ENCODE measurements at places on chromosomes 11 and 22.

DNA sequence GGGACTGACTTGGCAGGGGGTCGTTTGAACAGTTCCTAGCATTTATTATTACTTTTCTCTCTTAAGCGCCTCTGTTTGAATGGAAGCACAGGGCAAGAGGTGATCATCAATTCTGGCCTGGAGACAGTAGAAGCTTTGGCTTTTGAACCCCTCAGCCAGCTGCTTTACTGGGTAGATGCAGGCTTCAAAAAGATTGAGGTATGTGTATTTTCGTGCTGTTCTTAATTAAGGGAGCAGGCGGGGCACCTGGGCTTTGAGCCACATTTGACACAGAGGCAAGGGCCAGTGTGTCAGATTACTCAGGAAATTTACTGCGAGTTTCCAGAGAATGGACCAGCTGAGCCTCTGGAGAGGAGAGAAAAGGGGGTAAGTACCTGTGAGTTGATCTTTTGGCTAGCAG, 102.4 kb upstream of the SORL1-AS1 start:
- DNase-seq: no peak

DNA sequence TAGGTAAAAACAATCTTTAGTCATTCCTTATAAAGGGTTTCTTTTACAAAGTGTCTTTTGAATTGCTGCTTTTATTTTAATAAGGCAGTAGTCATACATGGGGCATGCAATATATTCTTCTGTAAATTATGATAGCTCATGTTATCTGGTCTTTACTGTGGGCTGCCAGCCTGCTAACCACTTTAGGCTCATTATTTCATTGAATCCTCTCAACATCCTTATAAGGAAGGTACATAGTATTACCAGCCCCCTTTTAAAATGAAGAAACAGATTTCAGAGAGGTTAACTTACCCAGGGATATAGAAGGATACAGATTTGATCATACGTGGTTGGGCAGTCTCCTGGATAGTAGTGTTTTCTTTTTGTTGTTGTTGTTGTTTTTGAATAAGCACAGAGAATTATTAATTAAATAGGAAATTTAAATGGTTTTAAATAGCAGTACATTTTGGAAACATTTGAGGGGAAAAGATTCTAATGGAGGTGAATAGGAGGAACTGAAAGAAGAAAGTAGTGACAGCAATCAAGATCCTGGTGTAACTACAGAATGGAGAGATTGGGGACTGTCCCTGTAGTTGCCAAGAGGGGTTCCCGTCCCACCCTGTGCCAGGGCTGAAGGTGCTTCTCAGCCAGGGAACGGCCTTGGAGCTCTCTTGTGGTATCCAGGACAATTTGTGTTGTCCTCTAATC, 21.0 kb downstream of the SPECC1L start:
- no peak for DNase-seq

- no peak for DNase-seq
Observed at GRCh38 chr22:29078036-29078868, 5.4 kb downstream of the KREMEN1 start.

DNA sequence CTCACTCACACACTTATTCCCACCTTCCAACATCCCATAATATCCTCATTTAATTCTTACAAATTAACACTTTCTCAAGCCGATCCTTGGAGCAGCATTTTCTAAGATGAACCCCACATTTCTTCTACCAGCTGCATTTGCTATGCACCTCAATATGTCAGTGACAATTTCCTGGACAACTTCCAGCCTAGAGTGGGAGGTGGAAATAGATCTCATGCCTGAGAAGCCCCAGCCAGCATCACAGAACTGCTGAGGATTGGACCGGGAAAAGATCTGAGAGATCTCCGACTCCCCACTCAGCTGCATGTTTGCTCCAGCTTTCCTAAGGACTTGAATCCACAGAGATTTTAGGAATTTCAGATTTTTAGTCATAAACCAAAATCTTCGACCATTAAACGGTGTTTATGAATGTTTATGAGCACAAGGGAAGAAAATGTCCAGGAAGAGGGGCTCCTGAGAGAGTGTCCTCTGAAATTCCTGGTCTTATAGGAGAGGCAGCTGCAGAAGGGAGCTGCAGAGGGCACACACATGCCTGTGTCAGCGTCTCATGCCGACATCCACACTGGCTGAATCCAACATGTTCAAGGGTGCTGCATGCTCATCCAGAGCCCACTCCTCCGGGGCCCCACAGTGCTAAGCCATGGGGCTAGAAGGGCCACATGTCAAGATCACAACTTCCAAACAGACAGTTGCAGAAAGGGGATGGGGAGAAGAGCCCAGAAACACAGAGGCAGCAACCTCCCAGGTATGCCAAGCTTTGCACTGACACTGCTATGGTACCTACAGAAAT, 68.6 kb downstream of the MICAL3 start:
- DNase-seq: no peak

DNA sequence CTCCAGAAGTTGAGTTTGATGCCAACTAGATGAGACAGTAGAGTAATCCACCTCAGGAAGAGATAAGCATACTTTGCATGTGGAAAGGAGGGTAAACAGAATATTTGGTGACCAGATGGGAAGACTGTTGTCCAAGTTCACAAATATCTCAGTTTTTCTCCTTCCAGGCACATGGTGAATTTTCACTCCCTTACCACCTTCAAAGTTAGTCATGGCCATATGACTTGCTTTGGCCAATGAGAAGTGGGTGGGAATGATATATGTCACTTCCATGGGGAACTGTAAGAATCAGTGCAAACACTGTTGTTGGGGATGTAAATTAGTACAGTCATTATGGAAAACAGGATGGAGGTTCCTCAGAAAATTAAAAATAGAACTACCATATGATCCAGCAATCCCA, 105.8 kb downstream of the SPATA19 start:
- DNase-seq: no peak

- no peak for DNase-seq
Observed at GRCh38 chr11:34599406-34599945, 21.4 kb upstream of the EHF start.

DNA sequence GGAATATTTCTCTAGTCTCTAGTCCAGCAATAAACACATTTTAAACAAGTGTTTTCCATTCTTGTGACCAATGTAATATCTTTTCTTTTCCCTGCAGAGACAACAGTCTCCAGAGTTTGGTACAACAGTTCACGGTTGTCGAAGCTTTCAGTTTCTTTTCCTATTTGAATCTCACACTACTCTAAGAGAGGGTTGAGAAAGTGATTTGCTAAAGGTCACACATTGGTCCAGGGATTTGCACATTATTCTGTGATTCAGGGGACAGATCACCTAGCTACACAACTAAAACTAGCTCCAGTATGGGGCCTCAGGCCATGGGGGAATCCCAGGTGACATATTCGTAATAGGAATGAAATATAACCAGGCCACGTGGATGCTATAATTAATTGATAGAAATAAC, 132.5 kb downstream of the HIPK3 start:
- no peak for DNase-seq

DNA sequence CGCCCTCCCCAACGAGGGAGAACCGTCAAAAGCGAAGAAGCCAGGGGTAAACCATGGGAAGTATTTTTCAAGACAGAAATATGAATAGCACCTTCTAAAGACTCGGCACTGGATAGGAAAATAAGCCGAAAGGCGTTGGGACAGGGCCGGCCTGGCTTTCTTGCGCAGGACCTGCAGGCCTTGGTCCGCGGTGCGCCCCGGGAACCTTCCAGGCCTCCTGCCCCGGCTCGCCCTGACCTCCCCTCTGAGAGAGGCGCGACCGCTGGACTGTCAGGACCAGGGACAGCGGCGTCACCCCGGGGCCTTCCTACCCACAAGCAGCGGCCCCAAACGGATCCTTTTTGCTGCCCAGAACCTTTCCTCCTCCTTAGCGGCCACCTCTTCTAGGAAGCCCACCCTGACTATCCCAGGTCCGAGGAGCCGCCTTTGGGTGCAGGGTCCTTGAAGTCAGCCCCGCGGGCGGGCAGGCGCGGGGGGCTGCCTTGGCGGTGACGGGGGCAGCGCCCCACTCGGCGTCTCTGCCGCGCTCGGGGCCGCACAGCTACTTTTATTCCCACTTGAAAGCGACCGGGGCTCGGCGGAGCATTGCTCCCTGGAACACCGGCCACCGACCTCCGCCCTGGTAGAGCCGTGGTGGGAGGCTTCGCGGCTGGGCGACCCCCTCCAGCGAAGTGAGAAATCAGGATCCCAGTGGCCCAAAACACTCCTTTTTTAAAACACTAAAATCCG, 650 bp upstream of the MAPK11 start:
- peak; percentile 47 for DNase-seq

GRCh38 chr11:88179141-88179540, 3.9 kb upstream of the RAB38 start:
- DNase-seq: no peak

GRCh38 chr22:30265823-30266444, 717 bp downstream of the OSM start:
- DNase-seq: peak; percentile 80

- DNase-seq: peak; percentile 85
Observed at GRCh38 chr11:35247428-35247827, 108.5 kb downstream of the CD44 start.

GRCh38 chr22:23137905-23138561, 3.8 kb downstream of the RSPH14 start:
- peak; percentile 67 for DNase-seq

DNA sequence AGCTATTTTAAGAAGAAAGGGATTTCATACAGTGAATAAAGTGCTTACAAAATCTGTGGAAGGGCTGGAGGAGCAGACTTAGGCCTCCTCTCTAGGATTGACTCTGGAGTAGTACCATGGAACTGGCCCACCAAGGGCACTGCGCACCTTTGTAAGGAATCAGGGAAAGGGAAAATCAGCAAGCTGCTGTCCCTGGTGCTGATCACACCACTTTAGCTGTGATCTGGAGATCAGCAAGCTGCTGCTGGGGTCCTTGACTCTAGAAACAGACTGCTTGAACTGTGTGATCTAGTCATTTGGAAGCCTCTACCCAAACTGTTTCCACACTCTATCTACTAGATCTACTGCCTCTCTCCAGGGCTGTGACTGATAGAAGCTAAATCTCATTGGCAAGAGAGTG, 18.4 kb upstream of the TECTA start:
- no peak for DNase-seq

- no peak for DNase-seq
Observed at GRCh38 chr11:13837286-13837685, 125.2 kb upstream of the SPON1 start.

DNA sequence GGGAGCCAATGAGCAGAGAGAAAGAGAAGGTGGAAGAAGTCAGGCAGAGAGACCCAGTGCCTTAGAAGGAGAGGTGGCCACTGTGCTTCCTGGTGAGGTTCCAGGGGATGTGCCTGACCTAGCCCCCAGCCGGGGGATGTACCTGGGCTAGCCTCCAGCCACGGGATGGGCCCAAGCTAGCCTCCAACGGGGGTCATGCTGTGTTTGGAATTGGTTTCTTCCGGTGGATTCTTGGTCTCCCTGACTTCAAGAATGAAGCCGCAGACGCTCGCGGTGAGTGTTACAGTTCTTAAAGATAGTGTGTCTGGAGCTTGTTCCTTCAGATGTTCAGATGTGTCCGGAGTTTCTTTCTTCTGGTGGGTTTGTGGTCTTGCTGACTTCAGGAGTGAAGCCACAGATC, 6.9 kb upstream of the SMIM38 start:
- no peak for DNase-seq

- DNase-seq: no peak
Observed at GRCh38 chr11:33040862-33041453, 1.6 kb downstream of the TCP11L1 start.

GRCh38 chr11:61968758-61969390, 1.4 kb upstream of the FTH1 start:
- no peak for DNase-seq

- no peak for DNase-seq
Observed at GRCh38 chr11:57487920-57488659, 27.4 kb downstream of the SLC43A1 start.

GRCh38 chr11:8671651-8672062, 10.8 kb downstream of the TRIM66 start:
- DNase-seq: no peak

DNA sequence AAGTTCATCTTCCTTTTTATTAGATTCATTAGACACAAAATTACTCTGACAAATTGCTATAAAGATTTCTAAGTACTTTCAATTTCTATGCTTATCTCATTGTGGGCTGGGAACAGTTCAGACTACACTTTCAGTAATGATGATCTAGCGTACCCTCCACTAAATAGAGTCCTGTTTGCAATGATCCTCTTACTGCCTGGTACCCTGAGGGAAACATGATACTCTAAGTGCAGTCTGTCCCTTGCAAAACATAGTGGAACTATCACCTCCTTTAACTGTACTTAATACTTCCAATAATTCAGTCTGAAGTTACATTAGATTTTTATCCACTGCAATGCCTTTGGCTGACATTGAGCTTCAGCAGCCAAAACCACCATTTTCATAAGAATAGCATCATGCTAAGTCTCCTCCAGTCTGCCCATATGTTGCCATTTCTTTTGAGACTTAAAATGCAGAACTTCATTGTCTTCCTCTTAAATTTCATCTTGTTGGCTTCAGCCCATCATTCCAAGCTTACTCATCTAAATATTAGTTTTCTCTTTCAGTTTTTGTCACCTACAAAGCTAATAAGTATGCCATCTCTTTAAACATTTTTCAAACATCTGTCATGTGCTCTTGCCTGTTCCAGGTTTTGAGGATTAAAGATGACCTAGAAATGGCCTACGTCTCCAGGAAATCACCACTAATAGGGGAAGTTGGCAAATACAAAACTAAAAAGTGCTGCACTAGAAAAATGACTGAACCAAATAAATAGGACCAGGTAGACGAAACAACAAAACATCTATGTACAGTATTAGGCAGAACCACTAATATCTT, 55.5 kb downstream of the PAK1 start:
- no peak for DNase-seq

GRCh38 chr11:23233075-23233474, 372.8 kb upstream of the CCDC179 start:
- no peak for DNase-seq

GRCh38 chr22:29883775-29884097, 762 bp downstream of the MTMR3 start:
- DNase-seq: no peak

- DNase-seq: no peak
Observed at GRCh38 chr11:78112582-78113275, 26.7 kb downstream of the ALG8 start.

DNA sequence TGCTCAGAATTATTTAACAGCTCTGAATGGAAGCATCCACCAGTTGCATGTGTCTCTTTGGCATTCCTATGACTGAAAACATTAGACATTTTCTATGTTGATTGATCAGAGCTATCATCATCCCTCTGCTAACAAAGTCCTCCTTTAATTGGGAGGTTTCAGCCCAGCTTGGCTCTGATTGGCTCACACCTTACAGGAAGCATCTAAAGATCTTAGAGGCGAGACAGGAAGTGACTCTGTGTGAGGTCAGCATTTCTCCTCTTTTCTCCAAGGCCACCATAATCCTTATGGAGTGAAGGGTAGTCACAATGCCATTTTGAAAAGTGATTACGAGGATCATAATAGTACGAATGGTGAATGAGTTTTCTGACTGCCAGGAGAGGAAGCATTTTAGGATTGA, 260.8 kb downstream of the MIAT start:
- no peak for DNase-seq

- no peak for DNase-seq
Observed at GRCh38 chr11:72254299-72254993, 10.5 kb upstream of the PHOX2A start.

GRCh38 chr11:65378208-65378927, 4.1 kb downstream of the SLC25A45 start:
- DNase-seq: no peak

GRCh38 chr22:19516378-19517170, 7.6 kb downstream of the CLDN5 start:
- DNase-seq: no peak

All from CD4-positive, alpha-beta T cell treated with Interleukin-6 at 100 ng/mL for 8 hours (primary cell).